ENCODE measurements at places on chromosomes 3 and 15. TPM values are rescaled to one million over a fixed set of nuclear protein-coding genes. Genes with fewer than 3 reads are reported as not detected.

The MUC13 gene
- 0.18 TPM for total RNA-seq

- no peak for DNase-seq
Observed at GRCh38 chr3:154510780-154511179, 80.8 kb upstream of the GPR149 start.

DNA sequence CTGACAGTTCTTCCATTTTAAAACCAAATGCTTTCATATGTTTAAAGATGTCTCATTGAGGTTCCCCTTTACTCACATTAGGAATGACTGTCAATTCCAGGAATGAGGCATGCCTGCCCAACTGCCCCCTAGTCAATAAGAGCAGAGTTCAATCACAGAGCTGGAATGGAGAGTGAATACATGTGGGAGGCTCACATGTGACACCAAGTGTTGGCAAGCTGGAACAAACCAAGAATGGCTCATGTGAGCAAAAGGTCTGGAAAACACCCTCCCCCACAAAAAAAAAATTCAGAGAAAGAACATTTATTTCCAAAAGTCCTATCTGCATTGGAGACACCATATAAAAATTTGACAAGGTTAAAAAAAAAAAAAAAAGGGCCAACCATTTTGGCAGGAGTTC lies 3.7 kb downstream of the PBRM1 start:
- no peak for DNase-seq

DNA sequence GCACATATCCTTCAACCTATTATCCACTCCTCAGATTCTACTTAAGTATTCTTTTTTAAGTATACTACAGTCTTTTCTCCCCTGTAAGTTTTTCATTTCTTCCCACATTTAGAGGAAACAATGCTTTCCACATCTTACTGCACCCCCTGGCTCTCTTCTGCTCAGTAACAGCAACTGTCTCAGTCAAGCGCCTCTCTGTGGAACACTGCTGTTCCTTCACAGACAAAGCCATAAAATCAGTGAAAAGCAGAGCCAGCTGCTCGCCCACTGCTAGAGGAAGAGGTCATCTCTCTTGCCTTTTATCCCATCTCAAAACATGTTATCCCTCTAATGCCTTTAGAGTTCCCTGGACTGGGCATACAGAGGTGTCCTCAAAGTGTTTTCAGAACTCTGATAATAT lies 24.8 kb downstream of the SERP1 start:
- DNase-seq: no peak

GRCh38 chr3:20458994-20459716 lies 273.1 kb upstream of the SGO1 start:
- no peak for DNase-seq

GRCh38 chr3:139937674-139938279 lies 2.8 kb downstream of the CLSTN2 start:
- no peak for DNase-seq

DNA sequence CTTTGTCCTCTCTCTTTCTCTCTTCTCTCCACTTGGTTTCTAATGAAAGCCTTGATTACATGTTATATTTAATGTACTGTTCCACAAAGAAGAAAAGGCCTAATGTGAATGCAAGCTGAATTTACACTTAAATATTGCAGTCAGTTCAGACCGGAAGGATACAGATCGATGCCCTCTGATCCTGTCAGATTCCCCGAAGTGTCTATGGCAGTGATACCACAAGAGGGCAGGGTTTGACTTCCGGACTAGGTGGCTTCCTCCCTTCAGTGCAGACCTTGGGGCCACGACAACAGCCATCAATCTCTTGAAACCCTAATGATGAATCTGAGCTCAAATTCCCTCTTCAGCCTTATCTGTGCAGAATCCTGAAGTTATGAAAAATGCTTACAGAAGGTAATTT lies 29.5 kb downstream of the AGTR1 start:
- no peak for DNase-seq

- no peak for DNase-seq
Observed at GRCh38 chr3:4504340-4505261, 11.5 kb downstream of the ITPR1 start.

DNA sequence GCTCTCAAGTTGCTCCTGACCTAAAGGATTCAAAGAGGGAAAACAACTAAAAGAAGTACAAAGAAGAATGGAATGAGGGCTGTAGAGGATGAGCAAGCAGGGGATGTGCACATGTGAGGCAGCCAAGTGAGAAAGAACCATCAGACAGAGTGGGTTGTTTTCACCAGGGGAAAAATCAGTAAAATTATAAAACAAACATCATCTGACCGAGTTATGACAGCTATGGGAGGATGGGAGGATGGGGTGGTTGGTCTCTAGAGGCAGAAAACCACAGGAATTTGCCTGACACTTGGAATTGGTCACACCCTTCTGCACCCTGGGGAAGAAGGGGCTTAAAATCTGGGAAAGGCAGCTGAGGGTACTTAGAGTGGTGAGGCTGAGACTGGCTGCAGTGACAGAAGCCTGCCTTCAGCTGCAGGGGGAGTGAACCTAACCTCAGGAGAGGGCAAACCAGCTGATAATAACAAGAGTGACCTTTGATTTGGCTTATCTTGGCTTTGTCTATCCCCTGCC lies 10.1 kb downstream of the ARHGAP31 start:
- DNase-seq: no peak

- no peak for DNase-seq
Observed at GRCh38 chr15:96142498-96142897, 188.0 kb upstream of the NR2F2 start.

GRCh38 chr3:181718987-181719911 lies 7.5 kb downstream of the SOX2 start:
- no peak for DNase-seq

- no peak for DNase-seq
Observed at GRCh38 chr3:186653984-186654383, 11.8 kb upstream of the HRG start.

The ITIH4 gene
- total RNA-seq: 23.7 TPM

GRCh38 chr15:96322536-96323318 lies 7.8 kb upstream of the NR2F2 start:
- peak; percentile 39 for DNase-seq

DNA sequence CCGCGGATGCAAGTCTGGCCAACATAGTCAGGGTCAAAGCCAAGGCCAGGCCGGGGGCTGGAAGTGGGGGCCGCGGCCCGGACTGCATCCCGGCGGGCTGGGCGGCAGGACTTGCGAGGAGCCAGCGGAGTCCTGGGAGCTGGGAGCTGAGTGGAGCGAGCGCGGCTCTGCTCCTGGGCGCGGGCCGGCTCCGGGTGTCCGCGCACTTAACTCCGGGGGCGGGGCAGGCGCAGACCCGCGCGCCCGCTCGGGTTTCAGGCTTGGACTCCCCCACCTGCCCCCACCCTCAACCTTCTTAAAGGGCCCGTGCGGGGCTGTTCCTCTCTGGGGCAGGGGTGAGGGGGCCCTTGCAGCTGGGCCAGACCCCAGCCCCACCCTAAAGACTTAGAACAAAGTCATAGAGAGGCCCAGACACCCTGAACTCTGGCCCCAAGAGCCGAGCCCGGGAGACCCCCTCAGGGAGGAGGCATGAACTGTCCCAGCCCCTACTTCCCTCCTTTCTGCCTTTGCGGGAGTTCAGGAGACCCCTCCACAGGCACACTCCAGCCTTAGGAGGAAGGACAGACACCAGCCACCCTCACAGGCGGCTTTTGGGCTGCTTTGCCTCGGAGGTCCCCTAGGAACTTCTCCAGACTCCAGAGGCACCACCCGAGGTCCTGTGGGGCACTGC lies at the start of gene CSPG4:
Gene CSPG4 (minus strand): TSS at position 181 of the 670 bp plus-strand sequence. CDS start 93 bp downstream, at position 88.
- no peak for DNase-seq

- no peak for DNase-seq
Observed at GRCh38 chr3:107589454-107589853, 66.7 kb downstream of the BBX start.

DNA sequence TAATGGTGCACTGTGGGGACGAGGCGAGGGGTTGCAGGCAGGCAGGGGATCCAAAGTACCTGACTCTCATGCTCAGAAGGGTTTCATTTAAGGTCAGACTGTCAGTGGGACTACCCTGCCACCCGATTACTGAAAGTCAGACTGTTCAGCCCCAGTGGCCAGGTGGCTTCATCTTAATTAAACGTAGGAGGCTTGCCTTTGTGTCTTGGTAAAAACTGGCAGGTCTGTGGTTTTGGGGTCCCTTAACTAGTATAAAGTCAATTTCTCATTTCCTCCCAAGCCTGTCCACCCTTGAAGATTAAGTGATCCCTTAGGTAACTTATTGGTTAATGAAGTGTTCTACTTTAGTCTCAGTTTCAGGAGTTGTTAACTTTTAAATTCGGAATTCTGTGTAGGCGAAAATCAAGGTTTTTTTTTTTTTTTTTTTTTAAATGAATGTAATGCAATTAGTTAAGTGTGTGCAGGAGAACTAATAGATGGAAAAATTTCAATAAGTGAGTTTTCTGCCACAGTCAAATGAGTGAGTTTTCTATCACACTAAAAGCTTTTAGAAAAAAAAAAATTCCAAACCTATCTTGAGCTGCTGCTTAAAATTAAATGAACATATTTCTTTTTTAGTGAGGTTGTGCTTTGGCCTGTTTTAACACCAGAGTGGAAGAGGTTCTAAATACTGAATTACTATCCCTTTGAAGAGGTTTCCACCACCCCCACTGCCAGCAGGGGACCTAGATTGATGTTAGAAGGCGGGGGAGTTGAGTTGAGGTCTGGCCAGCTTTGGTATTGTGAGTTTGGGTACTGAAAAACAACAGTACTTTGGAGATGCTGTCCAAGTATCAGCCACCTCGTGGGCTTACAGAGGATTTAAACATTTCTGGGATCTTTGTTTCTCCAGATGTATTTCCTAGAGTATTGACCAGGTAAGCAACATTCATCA lies 15.2 kb downstream of the ITPR1 start:
- no peak for DNase-seq

DNA sequence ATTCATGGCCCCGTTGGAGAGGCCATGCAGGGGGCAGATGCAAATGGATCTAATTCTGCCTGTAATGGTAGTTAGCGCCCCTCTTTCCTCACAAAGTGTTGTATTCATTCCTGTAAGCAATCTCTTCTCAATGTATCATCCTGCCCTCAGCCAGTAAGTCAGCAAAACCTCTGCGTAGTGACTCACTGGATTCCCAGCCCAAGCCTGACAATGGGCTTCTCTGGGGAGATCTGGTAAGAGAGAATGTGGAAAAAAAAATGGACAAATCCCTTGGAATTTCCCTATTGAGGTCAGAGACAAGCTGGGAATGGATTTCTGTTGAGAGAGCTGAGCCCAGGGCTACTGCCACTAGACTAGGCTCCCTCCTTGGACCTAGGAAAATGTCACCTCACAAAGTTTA lies 25.4 kb downstream of the ADPGK start:
- DNase-seq: no peak

The LNP1 gene
- total RNA-seq: 2.0 TPM

GRCh38 chr15:101014921-101015841 lies 96.0 kb downstream of the LRRK1 start:
- DNase-seq: peak; percentile 80

GRCh38 chr3:37147666-37148065 lies 26.7 kb downstream of the LRRFIP2 start:
- no peak for DNase-seq

The SLC6A1 gene
- 1.8 TPM for total RNA-seq

The SLC28A1 gene
- not detected for total RNA-seq

- no peak for DNase-seq
Observed at GRCh38 chr15:98715890-98716443, 67.6 kb downstream of the IGF1R start.

The MED12L gene
- total RNA-seq: 0.44 TPM

DNA sequence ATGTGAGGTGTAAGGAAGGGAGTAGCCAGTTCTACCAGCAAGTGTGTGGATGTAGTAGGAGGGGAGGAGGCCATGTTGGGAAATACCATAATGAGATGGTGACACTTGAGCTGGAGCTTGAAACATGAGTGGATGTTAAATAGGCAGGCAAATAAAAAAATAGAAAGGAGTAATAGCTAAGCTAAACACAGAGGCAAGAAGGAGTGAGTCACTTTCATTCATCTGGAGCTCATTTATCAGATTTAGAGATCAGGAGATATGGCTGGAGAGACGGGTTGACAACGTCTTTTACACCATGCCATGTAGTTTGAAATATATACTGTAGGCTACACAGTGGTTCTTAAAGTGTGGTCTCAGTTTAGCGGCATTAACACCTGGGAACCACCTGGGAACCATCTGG lies 390.5 kb downstream of the DIPK2A start:
- DNase-seq: no peak

The ATRIP gene
- 5.9 TPM for total RNA-seq

GRCh38 chr15:74889883-74890664 lies at the start of gene MPI:
Gene MPI, plus strand, starts transcription at chr15:74890042. Its CDS starts 32 bp downstream, at chr15:74890074.
- DNase-seq: peak; percentile 92

DNA sequence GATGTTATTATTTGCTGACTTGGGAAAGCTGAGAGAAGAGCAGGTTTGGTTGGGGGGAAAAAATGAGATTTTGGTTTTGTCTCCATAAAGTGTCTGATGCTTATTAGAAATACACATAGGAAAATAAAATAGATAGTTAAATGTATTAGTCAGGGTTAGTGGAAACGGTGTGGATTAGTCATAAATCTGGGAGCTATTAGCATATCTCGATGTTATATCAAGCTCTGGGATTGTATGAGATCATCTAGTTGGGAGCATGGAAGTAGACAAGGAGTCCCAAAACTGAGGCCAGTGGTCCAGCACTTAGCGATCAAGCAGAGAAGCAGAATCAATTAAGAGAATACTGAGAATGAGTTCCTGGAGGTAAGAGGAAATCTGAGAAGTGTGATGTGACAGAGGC lies 845.5 kb downstream of the ROBO2 start:
- DNase-seq: no peak

DNA sequence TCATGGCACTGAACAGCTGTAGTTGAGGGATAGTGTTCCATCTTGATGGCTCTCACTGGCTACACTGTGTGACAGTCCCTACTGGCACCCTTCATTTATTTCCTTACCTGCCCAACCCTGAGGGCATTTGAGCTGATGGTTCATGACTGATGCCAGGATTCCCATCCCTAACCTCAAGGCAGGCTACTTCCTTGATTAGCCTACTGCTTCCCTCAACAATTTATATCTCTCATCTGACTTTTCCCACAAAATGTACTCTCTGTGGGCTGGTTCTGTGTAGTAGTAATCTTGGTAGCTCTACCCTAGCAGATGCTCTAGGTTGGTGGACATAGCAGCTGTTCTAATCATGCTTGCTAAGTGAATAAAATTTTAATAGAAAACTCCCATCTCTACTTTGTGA lies 106.0 kb downstream of the THRB start:
- DNase-seq: no peak

DNA sequence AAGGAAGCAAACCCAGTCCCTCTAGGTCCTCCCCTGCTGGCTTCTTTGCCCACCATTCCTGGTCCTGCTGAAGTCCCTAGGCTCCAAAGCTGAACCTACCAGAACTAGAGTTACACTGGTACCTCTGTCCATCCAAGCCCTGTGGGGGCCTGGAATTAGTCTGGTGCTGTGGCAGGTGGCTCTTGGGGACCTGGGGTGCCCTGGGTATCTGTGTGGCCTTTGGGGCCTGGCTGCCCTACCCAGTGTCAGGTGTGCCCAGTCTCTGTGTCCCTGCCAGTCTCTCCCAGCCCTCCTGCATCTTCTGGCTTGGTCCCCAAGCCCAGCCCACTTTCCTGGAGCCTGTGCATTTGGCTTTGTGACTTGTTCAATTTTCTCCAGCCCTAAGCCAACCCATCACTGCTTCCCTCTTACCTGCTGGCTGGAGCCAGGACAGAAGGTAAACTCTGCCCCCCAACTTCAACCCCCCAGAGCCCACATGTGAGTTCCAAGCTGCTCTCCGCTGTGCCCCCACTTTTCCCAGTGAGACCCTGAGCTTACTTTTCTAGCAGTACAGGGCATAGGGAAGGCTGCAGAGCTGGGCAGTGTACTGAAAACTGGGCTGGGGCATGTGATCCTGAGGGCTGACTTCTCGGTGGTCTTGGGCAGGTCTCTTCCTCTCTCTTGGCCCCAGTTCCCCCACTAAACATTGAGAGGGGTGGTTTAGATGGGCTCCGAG lies 28.3 kb upstream of the HHATL start:
- no peak for DNase-seq

The RARRES1 gene
- total RNA-seq: 65.8 TPM
